ENCODE measurements at places on chromosomes 6 and 20. TPM values are rescaled to one million over a fixed set of nuclear protein-coding genes. Genes with fewer than 3 reads are reported as not detected.

GRCh38 chr6:46541556-46541955 lies 50.3 kb upstream of the RCAN2 start:
- no peak for DNase-seq

DNA sequence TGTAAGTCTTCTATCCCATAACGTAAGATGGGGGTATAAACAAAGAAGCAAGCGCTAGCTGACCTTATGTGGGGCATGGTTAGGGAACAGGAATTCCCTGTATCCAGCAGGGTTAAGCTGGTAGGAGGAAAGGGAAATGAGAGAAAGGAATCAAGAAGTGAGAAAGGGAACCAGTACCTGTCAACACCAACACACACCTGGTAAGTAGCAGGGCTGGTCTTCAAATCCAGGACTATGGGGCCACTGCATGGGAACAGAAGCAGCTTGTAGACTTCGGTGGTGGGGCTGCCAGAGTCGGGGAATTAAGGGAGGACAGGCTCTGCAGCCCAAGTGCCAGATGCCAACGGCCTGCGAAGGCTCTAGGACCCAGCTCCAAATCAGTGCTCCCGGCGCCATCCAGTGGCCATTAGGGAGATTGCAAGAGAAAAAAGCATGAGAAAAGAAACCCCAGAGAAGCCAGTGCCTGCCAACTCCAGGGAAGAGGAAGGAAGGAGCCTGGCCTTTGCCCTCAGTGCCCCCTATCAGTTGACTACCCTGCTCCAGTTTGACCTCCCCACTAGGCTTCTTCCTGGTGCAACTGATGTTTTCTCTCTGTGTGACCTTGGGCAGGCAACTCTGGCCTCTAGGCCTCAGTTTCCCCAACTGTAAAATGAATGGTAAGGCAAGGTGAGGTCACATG lies 15.8 kb upstream of the RBPJL start:
- DNase-seq: peak; percentile 89

- peak; percentile 50 for DNase-seq
Observed at GRCh38 chr6:37131104-37131959, 38.6 kb upstream of the PIM1 start.

The RAD21L1 gene
- total RNA-seq: not detected

The SLC22A1 gene
- total RNA-seq: not detected

- no peak for DNase-seq
Observed at GRCh38 chr6:154341336-154341735, 15.3 kb downstream of the IPCEF1 start.

- no peak for DNase-seq
Observed at GRCh38 chr20:57921676-57922075, 211.9 kb upstream of the PMEPA1 start.

- DNase-seq: no peak
Observed at GRCh38 chr20:13068336-13068735, 59.6 kb downstream of the SPTLC3 start.

DNA sequence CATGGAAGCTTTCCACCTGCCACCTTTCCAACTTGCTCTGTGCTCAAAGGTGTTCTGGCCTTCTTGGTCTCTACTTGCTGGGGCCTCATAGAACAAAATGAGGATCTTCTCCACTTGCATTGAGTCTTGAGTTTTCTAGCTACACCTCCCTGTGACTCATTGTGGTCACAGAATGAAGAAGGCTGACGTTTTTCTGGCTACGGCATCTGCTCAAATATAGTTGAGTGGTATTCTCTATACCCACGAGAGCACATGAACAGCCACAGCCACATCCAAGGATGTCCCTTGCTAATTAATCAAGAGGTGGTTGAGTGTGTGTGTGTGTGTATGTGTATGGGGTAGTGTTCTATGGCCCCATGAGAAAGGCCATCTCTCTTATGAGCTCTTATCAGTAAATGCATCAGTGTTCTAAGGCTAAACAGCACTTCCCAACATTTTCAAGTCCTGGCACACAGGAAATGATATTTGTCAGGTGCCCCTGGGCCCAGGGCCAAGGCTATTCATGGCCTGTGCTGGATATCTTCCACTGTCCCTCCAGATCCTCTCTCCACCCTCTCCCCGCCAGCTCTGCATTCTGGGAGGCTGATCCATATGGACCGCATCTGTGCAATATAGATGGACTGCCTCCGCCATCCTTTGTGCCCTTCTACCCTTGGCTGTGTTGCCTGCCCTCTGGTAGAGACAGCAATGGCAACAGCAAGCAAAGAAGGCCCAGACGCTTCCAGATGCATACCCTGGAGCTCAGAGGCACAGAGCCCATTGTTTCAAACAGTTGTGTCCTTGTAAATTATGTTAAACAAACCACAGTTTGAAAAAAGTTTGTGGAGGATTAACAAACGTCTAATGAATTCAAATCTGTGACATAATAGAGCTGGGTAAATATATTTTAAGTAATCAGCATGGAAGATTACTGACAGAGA lies 150.2 kb downstream of the LRFN2 start:
- no peak for DNase-seq

GRCh38 chr6:26056583-26057350 lies 30.5 kb upstream of the HFE start:
- no peak for DNase-seq

The GSTA3 gene
- total RNA-seq: not detected

- no peak for DNase-seq
Observed at GRCh38 chr20:9877932-9878495, 39.1 kb upstream of the PAK5 start.

The TGM6 gene
- not detected for total RNA-seq

- DNase-seq: no peak
Observed at GRCh38 chr6:7900621-7901020, 10.0 kb downstream of the TXNDC5 start.

DNA sequence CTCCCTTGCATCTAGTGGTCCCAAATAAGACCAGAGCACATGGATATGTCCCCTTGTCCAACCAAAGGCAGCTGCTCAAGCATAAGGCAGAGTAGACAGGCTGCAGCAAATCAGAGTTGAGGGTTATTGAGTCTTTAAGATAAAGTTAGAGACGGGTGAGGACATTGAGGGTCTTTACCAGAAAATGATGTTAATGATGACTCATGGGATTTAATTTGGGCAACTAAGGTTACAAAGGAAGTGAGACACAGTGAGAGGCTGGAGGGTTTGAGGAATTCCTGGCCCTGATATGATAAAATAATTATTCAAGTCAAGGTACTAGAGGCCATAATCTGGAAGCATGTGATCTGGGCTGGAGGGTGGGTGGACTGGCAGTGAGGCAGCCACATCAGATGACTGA lies 133.6 kb downstream of the ALDH8A1 start:
- DNase-seq: no peak

Measured in ascending aorta (tissue), 2 donors.